ENCODE measurements at places on chromosomes 2 and 18.

DNA sequence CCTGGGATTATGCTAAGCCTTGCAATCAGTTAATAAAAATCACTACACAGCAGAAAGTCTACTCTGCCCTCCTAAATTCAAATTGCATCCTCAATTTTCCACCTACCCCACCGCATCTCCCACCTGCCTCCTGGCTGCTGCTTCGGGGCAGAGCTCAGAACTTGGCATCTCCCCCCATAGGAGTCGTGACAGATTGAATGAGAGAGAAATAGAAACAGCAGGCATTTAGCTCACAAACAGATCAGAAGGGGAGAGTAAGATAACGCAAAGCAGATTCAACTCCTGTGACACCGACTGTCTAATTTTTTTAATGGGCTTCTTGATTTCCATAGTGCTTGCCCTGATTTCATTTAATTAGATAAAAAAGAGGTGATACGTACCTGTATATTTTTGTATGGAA lies 24.7 kb upstream of the LRRC30 start:
- DNase-seq, result no peak

DNA sequence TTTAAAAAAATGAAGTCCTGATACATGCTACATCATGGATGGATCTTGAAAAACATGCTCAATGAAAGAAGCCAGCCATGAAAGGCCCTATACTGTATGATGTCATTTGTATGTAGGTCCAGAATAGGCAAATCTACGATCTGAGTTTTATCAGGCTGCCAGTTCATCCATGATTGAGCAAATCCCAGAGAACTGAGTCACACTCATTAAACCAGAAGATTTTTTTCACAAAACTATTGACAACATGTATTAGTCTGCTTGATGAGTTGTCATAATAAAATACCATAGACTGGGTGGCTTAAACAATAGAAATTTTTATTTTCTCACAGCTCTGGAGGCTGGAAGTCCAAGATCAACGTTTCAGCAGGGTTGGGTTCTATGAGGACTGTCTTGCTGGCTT lies 130.7 kb downstream of the MREG start:
- no peak for DNase-seq

- no peak for DNase-seq
These were observed 388.9 kb downstream of the ALK start for GRCh38 chr2:29532436-29532835.

DNA sequence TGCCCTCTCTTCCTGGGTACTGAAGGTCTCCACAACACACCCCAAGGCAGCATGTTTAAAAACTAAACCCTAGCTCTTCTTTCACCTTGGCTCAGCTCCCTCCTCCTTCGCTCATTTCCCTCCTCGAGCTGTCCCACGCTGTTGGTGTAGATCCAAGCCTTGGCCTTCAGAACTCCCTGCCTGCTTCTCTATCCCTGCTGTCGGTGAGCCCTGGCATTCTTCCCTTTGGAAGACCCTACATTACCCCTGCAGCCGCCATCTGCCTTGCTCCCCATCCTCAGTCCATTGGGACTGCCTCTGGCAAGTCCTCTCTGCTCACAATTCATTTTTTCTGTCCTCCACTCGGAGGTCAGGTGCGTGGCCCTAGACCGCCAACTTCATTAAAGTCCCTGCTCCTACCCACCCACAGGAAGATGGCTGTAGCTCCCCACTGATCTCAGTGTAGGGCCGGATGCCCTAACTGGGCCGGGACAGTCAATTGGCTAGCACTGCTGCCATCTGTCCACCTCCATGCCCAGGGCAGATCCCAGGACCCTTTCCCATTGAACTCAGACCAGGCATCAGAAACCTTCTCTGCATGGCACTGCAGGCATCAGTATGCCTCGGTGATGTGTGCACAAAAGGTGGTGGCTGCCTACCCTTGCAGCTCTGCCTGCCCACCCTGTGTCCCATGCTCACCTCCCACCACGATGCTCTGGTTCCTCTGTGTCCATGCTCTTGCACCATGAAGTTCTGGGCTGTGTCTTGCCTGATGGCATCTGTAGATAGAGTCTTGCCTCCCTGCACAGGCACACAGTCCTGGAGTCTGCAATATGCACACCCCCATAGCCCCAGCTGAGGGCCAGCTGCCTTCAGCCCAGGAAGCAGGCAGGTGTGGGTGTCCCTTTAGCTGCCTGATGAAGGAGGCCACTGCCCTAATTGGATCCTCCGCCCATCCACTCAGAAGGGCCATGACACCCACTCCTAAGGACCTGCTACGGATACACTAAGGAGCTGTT lies 5.7 kb downstream of the AMER3 start:
- no peak for DNase-seq

GRCh38 chr2:1847846-1848598 lies 103.7 kb upstream of the PXDN start:
- DNase-seq, result no peak

All from stimulated activated CD4-positive, alpha-beta T cell treated with anti-CD3 and anti-CD28 coated beads, Interleukin-12 subunit alpha, Interleukin-12 subunit beta, amount 100 ng/mL, for 4 hours (primary cell).